ENCODE measurements at places on chromosomes 7 and 10. TPM values are rescaled to one million over a fixed set of nuclear protein-coding genes. Genes with fewer than 3 reads are reported as not detected.

PTN gene
- polyA plus RNA-seq, result 141 TPM

DNA sequence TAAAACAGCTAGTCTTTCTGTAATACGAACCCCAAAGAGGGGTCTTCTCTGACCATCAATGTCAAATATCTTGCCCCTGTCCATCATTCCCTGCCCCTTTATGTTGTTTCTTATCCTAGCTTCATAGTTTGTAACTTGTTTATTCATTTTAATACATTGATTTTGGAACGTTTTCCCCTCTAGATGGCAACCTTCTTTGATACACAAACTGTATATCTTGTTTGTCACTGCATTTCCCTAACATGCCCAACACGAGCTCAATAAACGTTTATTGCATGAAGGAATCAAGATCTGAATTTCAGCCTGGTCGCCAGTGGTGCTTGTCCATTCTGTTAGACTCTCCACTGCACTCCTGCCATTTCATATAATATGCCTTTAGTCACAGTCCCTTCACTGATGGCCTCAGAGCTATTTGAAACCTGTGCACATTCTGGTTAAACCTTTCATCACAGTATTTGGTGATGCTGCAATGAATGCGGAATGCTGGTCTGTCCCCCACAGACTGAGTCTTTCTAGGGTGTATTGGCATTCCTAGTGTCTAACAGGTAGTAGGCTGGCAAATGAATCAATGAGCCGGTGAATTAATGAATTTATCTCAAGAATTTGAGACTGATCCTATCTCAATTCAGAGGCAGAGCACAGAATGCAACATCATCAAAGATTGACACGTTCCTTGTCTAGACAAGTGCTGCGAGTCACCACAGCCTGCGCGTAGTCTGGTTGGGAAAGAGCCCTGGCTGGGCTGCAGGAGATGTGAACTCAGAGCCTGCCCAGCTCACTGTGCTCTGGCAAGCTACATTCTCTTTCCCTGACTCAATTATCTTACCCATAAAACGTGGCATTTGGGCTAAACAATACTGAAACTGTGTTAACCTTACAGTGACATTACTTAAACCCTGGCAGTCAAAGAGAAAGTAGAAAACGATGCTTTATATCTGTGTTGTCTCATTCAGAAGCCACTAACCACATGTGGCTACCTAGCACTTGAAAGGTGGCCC, 55.2 kb upstream of the FRMD4A start:
- no peak for DNase-seq

IGF2BP3 gene
- polyA plus RNA-seq, result 90.2 TPM

DNA sequence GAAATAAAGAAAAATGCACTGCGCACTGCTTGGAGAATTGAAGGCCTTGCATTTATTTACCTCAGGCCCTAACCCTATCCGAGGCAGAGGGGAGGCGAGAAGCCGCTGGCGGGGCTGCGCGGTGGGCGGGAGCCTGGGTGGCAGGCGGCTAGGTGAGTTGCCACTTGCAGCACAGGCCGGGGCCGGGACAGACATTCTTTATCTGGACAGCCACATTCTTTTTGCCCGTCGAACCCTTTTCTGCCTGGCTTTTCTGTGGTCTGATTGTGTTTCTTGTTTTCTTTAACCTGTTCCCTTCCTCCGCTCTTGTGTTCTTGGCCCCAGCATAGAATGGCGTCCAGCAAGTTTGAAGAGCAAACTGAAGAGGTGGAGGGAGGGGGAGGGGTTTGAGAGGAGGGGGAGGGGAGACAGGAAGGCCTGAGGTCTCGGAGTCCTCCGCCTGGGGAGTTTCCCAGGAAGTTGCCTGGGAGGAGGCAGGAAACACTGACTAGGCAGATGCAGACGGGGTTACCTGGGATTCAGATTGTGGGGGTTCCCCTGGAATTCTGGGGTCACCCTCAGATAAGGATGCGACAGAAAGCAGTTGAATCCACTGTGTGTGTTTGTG, 5.1 kb downstream of the SHH start:
- no peak for DNase-seq

DNA sequence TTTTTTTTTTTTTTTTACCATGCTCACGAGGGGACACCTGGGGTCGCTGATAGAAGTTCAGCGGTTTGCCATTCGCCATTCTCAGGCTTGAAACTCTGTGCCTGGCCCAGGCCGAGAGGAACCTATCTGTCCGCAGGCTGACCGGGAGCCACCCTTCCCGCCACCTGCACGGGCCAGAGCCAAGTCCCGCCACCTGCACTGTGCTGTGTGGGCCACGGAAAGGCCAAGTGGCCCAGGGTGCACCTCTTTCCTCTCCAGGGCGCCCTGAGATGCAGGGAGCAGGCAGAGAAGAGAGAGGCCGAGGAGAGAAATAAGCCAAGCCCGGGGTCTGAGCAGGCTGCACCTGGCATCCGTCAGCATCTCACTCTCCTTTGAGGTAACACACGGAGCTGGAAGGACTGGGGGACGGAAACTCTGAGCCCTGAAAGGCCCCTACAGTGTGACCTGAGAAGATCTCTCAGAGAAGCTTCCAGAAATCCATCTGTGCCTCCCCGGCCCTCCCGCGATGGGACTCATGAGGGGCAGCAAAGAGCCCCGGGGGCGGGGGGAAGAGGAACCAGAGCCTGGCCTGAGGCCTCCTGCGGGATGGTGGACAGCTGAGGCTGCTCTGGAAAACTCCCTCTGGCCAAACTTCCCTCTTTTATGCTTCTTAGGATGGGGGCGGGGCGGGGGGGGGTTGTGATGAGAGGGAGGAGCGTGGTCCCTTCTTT, 46.6 kb downstream of the PRKAG2 start:
- DNase-seq, result no peak

- no peak for DNase-seq
These were observed 57.3 kb downstream of the ADARB2 start for GRCh38 chr10:1679821-1680650.

DNA sequence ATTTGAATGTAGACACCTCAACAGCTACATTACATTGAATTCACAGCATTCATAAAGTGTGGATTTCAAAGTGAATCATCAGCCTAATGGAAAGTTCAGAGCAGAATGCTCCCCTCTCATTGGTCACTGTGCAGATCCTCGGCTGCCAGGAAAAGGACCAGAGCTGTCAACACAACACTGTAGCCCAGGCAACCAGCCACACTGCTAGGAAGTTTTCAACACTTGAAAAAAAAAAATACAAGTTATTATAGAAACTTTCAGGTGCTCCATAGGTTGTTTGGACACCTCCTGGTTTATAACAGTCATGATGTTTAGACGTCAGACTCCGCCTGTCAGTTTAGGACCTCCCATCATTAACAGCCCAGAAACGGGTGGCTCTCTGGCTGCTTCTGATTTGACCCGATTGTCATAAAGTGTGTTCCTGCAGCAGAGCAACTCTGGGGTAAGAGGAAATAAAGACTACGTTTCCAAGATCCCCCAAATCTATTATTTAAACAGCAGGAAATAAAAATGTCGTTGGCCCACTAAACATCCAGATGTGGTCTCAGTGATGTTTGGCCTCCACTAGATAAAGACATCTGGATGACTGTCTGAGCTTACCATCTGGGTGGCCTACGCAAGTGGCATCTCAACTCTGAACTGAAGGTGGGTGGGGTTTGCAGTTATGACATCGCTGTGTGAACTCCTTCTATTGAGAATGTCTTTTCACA, 117.4 kb downstream of the CABCOCO1 start:
- DNase-seq, result peak; percentile 17

ABCC2 gene
- polyA plus RNA-seq, result 14.3 TPM

NDUFB8 gene
- 199 TPM for polyA plus RNA-seq

SLC16A12 gene
- 18.7 TPM for polyA plus RNA-seq

BMPER gene
- 10.4 TPM for polyA plus RNA-seq

GRCh38 chr7:5699467-5700384, 81.7 kb downstream of the RNF216 start:
- no peak for DNase-seq

TBATA gene
- not detected for polyA plus RNA-seq

ZCWPW1 gene
- polyA plus RNA-seq, result 6.3 TPM

- no peak for DNase-seq
These were observed 45.8 kb upstream of the INSIG1 start for GRCh38 chr7:155251831-155252230.

RASA4 gene
- polyA plus RNA-seq, result 51.3 TPM
